ENCODE measurements at places on chromosomes 7 and 10.

GRCh38 chr10:74587109-74587854, 239.1 kb upstream of the KAT6B start:
- DNase-seq, result no peak

DNA sequence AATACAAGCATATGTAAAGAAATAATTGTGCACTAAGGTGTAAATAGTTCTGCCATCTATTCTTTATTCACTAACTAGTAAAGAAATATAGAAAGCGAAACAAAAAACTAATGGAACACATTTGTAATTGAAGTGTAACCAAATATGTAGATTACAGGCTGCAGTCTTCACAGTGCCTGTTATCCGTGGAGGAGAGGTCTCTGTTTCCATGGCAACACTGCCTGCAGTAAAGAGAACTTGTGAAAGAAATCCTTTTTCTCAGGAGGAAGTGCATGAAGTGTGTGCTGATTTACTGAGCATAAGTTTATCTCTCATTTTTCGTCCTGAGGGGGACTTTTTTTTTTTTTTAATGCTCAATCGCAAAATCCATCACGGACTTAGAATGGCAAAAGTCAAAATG, 102.5 kb downstream of the APBB1IP start:
- DNase-seq, result peak; percentile 57

DNA sequence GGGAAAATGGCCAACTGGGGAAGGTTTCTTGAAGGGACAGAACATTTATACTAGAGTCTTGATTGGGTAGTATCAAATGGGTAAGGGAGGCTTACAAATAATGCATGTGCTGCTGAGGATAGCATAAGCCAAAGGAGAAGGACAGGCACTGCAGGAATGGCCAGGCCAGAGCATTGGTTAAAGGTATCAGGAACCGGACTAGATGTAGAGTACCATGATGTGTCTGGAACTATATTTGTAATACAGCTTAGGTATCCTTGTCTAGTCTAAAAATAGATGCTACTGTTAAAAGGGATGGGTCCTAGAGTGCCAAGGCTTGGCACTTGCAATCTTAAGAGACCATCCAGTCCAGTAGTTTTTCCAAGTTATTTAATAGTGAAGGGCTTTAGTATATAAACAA, 20.3 kb downstream of the TMEM243 start:
- no peak for DNase-seq

DNA sequence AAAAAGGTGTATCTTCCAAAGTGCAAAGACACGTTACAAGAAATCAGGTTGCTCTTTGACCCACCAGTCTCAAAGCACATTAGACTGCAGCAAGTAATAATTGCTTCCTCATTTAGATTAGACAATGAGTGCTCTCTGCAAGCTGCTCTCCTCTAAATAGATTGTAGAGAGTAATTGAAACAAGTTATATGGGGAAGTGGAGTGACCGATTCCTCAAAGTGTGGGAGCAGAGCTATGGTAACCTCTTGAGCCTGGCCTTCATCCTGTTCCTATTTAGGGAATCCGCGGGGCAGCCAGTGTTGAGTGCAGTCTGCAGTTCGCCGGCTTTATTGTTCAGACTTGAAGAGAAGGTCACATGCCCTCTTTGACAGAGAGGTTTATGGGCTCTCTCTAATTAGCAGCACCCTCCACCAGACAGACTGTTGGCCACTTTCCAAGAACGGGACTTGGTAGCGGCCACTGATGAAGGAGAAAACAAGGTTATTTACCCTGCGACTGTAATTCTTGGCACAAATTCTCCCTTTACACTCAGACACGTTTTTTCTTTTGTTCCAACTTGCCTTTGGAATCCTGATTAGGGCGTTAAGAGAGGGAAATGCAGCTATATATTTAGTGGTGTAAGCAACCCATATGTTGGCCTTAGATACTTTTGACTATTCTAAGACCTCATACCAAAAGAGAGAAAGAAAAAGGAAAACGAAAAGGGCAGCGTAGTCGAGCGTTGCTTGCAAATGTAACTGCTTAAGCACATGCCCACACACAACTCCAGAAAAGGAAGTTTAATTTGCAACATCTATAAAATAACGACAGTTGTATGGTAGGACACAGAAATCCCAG, 107.5 kb downstream of the REEP3 start:
- DNase-seq, result peak; percentile 90

- DNase-seq, result no peak
Measured at GRCh38 chr10:114301951-114302710, 63.1 kb downstream of the VWA2 start.

DNA sequence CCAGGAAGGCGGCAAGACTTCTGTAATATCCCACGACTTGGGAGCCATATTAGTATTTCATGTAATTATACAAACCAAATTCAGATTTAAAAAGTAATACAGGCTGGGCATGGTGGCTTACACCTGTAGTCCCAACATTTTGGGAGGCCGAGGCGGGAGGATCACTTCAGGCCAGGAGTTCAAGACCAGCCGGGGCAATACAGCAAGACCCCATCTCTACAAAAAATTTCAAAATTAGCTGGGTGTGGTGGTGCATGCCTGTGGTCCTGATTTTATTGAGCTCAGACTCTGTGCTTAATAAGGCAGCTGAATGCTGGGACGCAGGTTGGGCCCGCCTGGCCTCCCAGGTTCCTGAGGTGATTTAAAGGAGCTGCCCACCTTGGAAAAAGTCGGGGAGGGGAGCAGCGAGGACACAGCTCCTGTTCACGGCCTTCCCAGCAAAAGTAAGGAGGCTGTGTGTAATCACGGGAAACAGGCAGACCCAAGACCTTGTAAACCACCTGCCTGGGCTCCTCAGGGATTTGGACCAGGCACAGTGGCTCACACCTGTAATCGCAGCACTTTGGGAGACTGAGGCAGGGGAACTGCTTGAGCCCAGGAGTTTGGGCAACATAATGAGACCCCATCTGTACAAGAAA, 93.0 kb upstream of the DNAAF5 start:
- no peak for DNase-seq
